ENCODE measurements at places on chromosomes 6 and 20.

DNA sequence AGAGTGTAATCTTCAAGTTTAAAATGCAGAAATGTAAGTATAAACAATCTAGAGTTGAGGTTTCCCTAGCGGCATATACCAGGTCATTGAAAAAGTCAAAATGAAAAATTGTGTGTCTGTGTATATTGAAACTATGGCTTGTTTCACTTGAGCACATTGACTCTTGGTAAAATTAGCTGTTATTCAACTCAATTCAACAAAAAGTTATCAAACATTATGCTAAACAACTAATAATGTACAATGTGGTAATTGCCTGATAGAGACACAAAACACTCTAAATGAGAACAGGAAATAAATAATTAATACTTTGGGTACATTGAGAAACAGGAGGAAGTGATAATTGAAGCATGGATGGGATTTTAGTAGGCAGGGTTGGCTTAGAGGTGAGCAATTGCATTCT is 444.8 kb downstream of the CDKAL1 start:
- no peak for DNase-seq

DNA sequence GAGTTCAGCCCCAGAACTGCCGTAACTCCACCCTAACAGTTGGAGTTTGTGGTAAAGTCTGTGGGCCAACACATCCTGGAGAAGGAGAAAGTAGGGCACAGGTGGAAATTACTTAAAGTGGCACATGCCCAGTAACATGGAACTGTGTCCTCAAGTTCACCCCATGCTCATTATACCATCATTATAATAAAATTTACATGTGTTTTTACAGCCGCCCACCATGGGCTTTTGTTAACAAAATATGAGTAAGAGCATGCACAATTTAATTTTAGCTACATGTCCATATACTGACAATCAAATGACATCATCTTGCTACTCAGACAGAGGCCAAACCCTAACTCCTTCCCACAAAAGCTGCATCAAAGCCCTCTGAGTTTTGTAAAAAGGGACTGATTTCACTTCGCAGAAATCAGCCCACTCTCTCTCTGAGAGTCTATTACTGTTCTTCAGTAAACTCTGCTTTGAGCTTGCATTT is 17.3 kb upstream of the ELOVL4 start:
- DNase-seq = no peak

DNA sequence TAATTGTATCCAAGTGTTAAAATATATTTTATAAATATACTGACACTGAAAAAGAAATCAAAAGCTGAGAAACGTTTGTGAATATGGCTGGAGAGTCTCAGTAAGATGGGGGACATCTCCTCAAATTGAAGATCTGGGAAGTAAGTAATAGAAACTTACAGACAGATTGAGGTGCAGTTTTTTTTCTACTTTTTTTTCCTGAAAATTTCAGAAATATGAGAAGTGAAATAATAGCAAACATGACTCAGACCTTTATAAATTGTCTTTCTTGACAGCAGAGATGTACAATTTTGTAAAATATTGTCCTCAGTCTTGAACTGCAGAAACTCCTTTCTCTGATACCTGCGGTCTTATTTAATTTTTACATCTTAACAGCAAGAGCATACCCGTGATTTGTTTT is 347.1 kb downstream of the UTRN start:
- no peak for DNase-seq

- peak; percentile 79 for DNase-seq
Measured at GRCh38 chr6:168964138-168964835, 289.4 kb downstream of the THBS2 start.

DNA sequence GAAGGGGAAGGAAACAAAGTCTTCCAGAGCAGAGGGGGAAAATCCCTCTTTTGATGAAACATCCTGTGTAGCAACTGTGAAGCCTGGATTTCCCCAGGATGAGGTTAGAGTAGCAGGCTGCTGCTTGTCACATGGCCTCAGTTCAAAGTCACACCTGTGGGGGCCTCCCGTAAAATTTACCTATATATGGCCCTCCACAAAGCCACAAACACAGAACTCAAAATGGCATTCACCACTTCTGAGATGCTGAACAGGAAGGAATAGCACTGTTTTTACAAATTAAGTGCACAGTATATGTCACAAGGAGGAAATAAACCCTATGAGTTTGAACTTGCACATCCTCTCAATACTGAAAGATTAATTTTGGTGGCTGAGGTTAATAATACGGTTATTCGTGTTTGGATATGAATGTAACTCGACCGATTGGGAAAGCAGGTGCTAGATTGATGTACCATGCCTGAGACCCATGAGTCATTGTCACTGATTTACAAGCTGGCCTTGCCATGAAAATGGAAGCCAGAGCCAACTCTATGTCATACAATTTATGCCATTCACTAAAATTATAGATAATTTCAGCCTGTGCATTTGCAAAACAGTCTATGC is 70.6 kb downstream of the SGK1 start:
- no peak for DNase-seq

GRCh38 chr6:26183581-26184366 is 96.5 kb downstream of the HFE start:
- peak; percentile 89 for DNase-seq

GRCh38 chr6:42378536-42378935 is 73.2 kb downstream of the TRERF1 start:
- DNase-seq = no peak

DNA sequence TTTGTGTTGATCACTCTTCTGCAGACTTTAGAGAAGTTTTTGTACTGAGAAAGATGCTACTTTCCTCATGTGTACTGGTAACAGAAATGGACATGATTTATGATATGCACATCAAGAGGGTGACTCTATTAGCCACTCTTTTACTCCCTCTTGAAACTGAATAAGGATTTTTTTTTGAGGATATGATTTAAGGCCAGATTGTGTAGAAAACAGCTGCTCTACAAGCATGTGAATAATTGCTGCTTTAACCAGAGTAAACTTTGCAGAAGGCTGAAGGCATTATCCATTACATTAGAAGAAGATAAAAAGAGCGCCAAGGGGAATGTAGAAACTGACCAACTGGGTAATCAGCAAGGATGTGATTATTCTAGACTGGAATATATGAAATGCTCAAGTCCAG is 276.2 kb upstream of the MAP3K7 start:
- DNase-seq = no peak

DNA sequence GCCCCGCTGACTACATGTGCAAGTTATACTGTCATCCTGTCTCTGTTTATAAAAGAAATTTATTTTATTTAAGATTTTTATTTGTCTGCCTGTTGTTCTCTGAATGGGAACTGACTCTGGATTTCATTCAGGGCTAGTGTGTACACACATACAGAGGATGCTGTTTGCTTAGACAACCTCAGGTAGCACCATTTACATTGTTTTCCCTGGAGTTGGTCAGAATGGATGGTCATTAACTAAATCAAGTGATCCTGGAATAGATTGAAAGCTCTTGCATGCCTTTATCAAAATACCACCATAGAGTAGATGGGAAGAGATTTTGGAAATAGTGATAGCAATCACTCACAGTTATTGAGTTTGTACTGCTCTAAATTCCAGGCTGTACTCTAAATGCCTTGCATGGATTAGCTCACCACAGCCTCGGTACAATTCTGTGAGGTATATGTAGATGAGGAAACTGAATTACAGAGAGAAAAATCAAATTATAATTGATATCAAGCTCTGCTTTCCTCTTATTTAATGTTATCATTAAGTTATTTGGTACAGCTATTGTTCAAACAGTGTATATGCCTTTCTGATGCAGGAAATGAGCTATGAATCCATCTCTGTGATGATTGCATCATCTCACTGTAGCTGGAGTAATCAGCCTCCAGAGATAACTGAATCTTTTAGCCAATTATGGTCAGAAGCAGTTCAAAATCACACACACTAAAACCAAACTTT is 51.9 kb downstream of the RNF217 start:
- DNase-seq = peak; percentile 88

GRCh38 chr6:135230711-135231468 is 49.8 kb downstream of the MYB start:
- no peak for DNase-seq

DNA sequence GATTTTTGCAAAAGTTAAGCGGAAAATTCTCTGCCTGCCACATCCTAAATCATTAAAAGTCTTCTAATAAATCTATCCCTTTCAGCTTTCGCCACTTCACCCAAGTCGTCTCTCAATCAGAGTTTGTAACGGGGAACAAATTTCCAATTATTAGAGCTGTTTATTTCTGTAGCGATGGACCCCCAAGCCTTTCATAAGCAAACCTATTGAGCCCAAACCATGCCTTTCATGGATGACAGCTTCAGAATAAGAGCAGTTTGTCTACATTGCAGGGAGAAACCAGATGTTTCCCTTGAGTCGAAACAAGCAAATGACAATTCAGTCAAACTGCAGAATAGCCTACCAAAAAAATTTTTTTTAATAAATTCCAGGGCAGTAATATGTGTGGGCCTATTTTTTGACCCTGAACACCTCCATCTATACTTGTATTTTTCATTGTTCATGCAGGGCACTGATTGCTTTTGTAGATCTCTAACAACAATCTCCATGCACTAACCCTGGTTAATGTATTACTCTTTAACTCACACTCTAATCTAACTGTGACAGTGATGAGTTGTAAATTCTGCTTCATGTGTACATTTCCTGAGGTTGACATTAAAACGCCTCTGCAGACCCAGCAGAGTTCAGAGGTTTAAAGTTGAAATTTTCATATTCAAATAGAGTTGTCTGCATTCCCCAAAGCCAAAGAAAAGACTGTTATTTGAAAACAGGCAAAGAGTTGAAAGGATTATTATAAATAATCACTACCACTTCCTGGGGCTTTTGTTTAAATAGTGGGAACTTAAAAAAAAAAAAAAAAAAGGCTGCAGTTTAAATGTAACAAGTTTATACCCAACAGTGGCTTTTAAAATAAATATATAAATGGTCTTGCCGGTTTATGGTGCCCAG is 64.5 kb downstream of the ATP9A start:
- no peak for DNase-seq

DNA sequence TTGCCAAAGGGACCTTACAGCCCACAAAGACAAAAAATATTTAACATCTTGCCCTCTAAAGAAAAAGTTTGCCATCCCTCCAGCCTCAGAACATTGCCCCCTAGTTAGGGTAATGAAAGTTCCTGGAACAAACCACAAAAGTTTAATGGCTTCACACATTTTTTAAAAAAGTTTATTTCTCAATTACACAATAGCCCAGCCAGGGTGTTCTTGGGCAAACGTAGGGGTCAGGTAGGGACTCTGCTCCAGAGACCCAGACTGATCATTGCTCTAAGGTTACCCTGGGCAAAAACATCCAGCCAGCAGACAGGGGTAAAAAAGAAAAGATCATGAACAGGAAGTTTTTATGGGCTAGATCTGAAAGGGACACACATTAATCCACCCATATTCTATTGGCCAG is 4.5 kb upstream of the ISM1 start:
- no peak for DNase-seq

DNA sequence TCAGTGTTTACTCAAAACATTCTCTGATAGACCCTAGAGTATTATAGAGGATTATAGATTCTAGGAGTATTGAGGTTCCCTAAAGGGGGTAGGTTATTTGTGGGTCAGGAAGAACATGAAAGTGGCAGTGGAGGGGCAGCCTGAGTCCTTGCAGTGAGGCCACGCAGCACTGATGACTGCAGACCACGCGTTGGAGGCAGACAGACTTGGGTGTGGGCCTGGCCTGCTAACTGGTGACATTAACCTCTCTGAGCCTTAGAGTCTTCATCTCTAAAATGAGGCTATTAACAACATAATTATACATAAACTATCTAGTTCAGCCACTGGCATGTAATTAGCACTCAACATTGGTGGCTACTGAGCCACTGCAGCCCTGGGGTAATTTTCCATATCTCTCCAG is 16.1 kb downstream of the MTCL3 start:
- DNase-seq = no peak

DNA sequence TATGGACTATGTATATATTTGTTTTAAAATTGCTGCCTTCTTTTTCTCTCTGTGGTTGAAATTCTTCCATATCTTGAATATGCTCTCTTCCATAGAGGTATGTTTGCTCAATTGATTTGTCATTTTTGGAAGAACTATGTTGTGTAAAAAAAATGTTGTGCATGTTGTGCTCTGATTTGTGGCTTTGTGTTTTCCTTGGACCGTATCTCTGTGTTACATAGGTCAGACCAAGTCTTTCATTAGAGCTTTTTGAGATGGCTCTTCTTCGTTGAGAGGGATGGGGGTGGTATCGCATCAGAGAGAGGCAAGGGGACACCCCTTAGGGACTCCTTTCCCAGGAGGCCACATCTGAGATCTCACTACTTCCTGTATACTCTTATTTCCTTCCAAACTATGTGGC is 43.8 kb downstream of the TMEM244 start:
- no peak for DNase-seq

GRCh38 chr6:12385316-12385715 is 95.2 kb downstream of the EDN1 start:
- DNase-seq = no peak

GRCh38 chr20:12276011-12276673 is 358.4 kb downstream of the BTBD3 start:
- no peak for DNase-seq

DNA sequence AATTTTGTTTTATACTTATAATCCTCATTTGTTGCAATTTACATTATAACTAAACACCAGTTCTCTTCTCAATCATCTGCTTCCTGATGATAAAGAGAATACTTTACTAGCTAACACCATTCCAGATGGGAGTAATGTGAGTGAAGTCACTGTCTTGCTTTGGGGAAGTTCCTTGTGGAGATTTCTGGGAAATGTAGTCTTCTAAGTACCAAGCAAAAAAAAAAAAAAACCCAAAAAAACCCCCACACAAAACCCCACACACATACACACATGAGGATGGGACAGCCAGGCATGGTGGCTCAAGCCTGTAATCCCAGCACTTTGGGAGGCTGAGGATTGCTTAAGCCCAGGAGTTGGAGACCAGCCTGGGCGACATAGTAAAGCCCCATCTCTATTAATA is 2.2 kb upstream of the SNPH start:
- peak; percentile 28 for DNase-seq

DNA sequence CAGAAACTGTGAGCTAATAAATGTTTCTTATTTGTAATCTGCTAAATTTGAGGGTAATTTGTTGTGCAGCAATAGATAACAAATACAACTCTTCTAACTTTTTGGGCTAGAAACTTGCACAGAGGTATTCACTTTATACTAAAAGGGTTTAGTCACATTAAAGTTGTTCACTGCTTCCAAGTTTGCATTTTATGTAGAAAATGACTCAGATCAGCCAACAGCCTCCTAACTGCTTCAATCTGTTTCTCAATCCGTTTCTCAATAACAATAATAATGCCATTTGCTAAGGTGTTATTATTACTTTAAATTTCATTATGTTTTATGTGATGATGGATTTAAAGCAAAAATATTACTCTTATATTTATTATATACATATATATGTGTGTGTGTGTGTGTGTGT is 213.9 kb downstream of the CENPW start:
- peak; percentile 7 for DNase-seq

Measured in fibroblast of skin of abdomen (primary cell).